ENCODE measurements at places on chromosomes 11 and 22.

GRCh38 chr11:124329787-124330478, 9.9 kb upstream of the OR8D2 start:
- DNase-seq, result no peak

DNA sequence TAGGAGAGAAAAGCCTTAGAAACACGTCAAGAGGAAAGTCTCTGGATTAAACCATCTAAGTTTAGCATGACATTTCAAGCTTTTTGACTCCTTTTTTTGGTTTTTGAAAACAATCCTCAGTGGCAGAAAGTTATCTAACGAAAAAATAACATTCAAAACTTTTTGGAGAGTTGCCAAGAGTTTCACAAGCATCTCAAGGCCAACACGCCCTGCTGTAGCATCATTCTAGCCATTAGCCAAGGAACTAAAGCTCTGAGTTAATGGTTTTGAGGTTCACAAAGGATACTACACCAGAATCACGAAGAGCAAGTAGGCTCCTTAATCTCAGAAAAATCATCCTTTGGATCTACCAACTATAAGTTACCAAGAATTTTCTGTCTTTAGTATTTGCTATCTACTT, 94.8 kb downstream of the PICALM start:
- DNase-seq, result no peak

DNA sequence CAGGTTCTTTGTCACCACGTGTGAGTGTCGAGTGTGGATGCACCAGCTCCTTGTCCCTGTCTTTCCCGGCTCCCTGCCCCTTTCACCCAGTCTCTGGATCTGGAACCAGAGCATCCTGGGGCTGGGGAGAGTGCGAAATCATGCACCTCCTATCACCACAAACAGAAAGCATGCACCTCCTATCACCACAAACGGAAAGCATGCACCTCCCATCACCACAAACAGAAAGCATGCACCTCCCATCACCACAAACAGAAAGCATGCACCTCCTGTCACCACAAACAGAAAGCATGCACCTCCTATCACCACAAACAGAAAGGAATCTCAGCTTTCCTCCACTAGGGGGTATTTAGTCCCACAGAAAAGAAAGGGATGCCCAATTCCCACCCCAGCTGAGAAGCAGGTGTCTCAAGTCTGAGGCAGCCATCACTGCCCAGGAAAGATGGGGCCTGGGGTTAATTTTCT, 5.9 kb upstream of the GLB1L3 start:
- peak; percentile 50 for DNase-seq

DNA sequence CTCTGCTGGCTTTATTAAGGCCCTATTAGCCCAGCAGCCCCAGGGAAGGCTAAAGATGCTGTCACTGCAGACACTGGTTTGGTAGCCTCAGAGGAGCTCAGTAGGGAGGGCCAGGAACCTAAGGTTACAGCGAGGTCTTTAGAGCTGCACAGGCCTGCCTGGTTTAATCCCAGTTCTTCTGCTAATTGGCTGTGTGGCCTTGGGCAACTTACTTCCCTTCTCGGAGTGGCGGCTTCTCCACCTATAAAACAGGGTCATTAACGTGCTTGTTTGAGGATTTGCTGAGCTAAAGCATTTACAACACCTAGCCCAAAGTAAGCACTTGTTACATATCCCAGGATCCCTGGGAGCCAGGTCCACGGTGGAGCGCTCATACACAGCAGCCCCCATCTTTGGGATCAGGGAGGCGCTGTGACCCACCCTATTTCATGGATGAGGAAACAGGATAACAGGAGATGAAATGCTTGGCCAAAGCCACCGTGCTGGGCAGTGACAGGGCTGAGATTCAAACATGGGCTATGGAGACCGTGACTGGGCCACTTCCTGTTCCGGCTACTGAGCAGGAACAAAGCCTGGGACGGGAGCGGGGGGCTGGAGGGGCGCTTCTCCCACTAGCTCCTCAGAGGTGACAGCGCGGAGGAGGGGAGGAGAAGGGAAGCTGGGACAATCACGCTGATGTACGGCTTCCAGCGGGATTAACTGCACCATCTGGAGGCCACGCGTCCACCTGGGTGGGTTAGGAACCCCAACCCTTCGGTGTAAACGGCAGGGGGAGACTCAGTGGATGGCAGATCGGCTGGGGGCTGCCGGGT, 61.5 kb downstream of the IGLL1 start:
- DNase-seq, result no peak

Measured in activated T-helper 2 cell treated with anti-CD3 and anti-CD28 coated beads, Interferon-gamma antibody, Interleukin-2, Interleukin-4, amounts not matched to agents 10 μg/mL and 5 μg/mL and 100 μg/mL, durations not matched to agents 14 hours and 24 hours and 36 hours (primary cell).